SK-N-SH (cell line): ENCODE measurements at places on chromosomes 3 and 15.

DNA sequence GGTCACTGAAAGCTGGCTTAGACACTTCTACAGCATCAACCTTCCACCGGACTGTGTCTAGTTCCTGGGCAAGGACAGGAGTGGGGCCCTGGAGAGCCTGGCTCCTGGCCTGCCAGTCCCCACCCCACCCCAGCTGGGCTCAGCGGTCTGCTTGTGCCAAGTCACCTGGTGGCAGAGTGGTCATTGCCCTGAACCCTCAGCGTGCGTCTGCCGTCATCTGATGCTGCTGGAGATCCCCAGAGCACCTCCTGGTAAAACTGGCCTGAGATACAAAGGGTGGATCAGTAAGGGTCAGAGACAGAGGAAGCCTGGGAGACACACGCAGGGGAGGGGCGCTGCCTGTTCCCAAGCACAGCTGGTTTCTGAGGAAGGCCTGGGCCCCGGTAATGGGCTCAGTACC lies 16.7 kb downstream of the ITIH4 start:
- no peak for DNase-seq

DNA sequence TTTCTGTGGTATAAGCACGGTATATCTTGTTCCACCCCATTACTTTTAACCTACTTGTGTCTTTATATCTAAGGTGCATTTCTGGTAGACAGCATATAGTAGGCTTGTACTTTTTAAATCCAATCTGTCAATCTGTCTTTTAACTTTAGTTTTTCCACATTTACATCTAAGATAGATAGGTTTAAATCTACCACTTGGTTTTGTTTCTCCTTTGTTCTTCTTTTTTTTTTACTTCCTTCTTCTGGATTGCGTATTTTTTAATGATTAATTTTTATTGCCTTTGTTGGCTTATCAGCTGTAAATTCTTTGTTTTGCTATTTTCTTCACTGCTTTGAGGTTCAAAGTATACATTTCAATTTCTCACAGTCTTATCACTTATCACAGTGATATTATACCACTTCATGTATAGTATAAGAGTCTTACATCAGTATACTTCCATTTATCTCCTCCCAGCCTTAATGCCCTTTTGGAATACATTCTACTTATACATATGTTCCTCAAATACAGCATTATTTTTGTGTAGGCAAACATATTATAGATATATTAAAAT lies 31.0 kb downstream of the IQCB1 start:
- no peak for DNase-seq

GRCh38 chr3:184175981-184176376 lies 1.3 kb downstream of the AP2M1 start:
- DNase-seq: no peak

DNA sequence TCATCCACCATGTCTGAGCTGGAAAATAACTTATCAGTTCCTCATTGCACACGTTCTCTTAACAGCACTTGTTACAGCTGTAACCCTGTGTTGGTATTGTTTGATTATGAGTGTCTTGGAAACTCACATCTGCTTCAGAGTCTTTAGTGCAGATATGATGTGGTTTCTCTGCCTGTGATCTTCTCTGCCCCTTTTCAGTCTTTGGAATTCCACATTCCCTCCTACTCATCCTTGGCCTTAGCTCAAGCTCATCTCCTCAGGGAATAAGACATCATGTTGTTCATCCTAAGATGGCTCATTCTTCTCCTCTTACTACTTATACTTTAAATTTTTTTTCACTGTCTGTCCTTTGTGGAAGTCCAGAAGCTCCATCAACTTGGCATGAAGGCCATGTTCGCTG lies 77.7 kb downstream of the SYNPR start:
- DNase-seq: no peak

- no peak for DNase-seq
Observed at GRCh38 chr3:14786369-14786768, 32.4 kb upstream of the FGD5 start.

DNA sequence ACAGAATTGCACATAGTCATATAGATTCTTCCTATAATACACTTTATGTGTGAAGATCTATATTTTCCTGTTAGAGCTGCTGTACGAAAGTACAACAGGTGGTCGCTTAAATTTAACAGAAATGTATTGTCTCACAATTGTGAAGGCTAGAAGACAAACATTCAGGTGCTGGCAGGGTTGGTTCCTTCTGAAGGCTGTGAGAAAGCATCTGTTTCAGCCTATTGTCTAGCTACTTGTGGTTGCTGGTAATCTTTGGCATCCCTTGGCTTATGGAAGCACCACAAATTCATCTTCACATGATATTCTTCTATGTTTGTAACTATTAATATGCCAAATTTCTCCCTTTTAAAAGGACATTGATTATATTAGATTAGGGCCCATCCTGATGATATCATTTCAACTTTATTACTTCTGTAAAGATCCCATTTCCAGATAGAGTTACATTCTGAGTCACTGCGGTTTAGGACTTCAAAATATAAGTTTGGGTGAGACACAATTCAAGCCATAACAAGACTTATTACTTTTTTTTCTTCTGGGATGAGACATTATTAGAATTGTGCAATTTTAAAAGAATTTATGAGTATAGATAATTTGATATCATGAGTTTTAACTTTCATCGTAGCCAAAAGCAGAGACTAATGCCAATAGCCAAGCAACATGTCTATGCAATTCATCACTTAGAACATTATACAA lies 248.1 kb upstream of the BCHE start:
- no peak for DNase-seq

DNA sequence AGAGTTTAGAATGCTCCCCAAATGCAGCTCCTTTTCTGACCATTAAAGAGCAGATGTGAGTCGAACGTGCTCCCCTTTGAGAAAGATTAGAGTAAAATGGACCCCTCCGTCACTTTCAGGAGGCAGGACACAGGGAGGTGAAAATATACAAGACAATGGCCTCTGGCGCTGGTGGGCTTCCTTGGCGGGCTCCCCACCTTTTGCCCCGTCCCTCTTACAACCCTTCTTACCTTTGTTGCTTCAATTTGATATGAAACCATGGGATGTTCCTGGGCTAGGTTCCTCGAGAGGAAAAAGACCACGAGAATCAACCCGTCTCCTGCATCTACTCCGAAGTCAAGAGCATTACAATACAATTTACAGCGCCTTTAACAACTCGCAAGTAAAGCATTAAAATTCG lies 214.2 kb downstream of the MEIS2 start:
- no peak for DNase-seq

DNA sequence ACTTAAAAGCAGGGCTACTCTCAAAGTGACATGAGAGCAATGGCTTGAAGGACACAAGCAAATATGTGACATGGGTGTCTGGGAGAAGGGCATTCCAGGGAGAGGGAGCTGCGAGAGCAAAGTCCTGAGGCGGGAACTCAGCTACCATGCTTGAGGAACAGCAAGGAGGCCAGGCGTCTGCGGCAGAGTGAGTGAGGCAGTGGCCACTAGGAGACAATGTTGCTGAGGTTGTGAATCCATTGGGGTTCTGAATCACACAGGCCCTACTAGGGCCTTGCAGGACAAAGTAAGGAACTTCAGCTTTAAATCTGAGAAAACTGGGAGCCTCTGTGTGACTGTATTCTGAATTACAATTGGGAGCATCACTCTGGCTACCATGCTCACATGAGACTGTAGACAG lies 94.1 kb upstream of the PRICKLE2 start:
- DNase-seq: no peak

GRCh38 chr3:52895418-52895817 lies 1.9 kb downstream of the STIMATE start:
- no peak for DNase-seq

GRCh38 chr15:100824211-100824610 lies 55.4 kb upstream of the ALDH1A3 start:
- no peak for DNase-seq

GRCh38 chr15:90340345-90340744 lies 11.7 kb upstream of the ZNF774 start:
- DNase-seq: no peak

- DNase-seq: no peak
Observed at GRCh38 chr3:52396907-52397591, 47.9 kb downstream of the SEMA3G start.

GRCh38 chr3:46946856-46947545 lies 29.5 kb downstream of the CCDC12 start:
- DNase-seq: peak; percentile 80

DNA sequence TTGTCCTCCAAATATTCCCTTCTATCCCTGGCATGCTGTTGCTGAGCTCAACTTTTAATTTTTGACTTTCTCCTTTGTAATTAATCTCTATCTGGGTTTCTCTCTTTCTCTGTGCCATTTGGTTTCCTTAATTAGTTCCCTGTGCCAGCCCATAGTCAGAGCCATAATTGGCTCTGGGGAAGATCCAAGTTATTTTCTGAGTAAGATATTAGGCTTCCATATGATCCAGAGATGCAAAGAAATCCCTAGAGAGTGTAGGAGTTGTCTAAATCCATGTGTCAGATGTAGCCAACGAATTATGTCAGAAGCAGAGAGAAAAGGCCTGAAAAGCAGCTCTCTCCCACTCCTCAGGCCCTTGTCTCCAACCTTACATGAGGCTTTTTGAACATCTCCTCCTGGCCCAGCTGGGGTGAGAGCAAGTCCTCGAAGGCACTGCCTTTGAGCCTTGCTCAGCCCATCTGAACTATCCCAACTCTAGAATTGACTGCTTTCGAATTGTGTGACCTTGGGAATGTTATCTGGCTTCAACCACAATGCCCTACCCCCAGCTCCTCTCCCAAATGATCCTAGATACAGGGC lies 46.4 kb downstream of the MOBP start:
- DNase-seq: no peak

DNA sequence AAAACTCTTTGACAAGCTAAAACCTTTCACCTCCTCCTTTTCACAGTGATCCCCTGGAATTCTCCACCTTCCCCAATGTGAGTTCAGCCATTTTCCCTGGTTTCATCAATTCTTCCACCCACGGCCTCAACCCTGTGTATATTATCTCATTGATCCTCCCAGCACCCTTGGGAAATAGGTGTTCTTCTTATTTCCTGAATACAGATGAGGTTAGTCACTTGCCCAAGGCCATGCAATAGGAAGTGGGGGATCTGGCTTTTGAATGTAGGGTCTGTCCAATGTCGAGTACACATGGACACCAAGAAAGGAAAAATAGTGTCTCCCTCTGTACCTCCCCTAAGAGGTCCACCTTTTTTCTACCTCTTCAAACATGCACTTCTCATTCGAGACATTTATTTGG lies 262.8 kb upstream of the ST8SIA2 start:
- no peak for DNase-seq

- no peak for DNase-seq
Observed at GRCh38 chr3:192864941-192865340, 52.7 kb downstream of the MB21D2 start.
